Astrocyte of the hippocampus (primary cell): ENCODE measurements at places on chromosomes 4 and X.

DNA sequence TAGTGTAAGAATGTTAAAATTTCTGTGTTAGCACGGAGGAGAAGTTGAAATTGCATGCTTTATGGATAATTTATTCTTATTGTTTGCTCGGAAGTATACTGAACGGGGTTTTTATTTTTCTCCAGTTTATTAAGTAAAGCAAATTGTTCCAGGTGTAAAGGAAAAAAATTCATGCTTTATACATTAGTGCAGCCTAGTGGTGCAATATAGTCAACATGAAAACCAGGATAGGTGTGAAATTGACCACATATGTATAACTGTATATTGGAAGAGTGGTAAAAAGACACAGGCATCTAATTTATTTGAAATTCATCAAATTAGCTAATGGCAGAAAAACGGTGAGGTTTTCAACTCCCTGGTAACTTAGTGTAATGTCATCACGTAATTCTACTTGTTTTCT is 959 bp downstream of the BRS3 start:
- DNase-seq, result no peak

- peak; percentile 15 for DNase-seq
Measured at GRCh38 chrX:87299563-87300160, 217.9 kb upstream of the KLHL4 start.

GRCh38 chr4:3492741-3493719 is 29.9 kb downstream of the DOK7 start:
- DNase-seq, result no peak

DNA sequence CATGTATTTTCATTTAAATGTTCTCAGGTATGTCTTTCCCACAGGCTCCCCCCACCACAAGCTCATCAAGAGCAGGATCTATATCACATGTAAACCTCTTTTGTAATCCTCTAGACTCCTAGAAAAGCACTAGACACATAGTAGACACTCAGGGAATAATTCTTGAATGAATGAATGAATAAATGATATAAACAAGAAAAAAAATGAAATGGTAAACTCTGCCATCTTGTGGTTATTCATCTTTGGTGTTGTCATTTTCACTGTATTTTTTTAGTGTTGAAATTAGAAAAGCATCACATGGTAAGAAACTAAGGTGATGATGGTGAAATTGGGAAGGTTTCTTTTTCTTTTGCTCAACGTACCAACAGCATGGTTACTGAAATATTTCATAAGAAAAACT is 34.2 kb upstream of the C1GALT1C1 start:
- DNase-seq, result no peak

- DNase-seq, result no peak
Measured at GRCh38 chrX:7084841-7085240, 62.7 kb upstream of the STS start.

DNA sequence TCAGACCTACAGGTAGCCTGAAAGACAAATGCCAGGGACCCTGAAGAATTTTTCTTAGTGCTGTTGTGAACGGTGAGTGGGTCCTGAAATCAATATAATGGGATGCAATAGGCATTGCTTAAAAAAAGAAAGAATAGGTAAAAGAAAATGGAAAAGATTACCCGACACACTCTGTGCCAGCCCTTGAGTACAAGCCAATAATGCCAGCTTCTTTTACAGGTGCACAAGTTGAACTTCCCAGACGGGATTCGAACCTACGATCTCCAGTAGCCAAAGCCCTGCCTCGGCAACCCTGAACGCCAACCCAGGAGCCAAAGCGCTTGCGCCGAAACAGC is 24.7 kb upstream of the GLOD5 start:
- DNase-seq, result no peak

DNA sequence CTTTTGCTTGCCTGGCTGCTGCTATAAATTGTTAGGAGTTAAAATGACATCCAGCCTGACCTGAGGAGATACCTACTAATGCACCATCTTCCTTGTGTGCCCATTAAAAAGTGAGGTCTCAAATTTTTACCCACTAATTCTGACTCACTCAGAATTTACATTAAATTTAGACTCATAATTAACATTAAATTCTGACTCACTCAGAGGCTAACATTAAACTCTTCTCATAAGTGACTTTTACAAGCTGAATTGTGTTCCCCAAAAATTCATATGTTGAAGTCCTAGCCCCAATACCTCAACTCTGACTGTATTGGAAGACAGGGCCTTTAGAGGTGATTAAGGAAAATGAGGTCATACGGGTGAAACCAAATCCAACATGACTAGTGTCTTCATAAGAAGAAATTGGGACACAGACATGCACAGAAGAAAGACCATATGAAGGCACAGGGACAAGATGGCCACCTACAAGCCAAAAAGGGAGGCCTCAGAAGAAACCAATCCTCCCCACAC is 11.8 kb downstream of the CASP6 start:
- DNase-seq, result no peak

DNA sequence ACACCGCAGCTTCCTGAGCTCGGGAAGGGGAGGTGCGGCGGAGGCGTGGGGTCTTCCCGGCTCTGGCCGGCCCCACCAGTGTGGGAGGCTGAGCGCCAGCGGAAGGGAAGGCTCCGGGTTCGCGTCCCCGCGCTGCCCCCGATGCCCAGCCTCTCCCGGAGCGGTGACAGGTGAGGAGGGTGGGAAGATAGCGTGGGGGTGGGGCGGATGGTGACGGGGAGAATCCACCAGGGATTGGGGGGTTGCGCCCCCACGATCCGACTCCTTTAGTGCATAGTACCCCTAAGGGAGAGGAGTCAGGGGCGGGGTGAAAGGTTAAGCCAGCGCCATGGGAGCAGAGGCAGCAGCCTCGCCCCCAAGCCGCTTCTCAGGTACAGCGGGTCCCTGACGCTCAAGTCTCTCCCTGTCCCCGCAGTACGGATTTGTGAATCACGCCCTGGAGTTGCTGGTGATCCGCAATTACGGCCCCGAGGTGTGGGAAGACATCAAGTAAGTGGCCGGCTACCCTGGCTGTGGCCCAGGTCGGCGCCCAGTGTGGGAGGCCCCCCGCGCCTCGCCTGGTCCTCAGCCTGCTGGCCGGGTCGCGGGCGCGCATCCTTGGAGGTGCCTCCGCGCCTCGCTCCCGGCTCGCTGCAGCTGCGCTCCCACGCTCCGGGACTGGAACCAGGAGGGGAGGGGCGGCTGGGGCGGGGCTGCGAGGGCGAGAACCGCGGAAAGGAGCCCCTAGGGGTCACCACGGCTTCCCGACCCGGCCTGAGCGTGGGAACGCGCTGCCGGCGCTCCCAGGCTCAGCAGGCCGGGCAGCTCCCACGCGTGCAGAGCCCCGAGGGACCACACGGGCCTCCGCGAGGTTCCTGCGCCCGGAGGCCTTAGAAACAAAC is 791 bp downstream of the GUCY1B1 start:
- DNase-seq, result peak; percentile 57

GRCh38 chr4:155609455-155610059 is 57.1 kb upstream of the GUCY1A1 start:
- no peak for DNase-seq

DNA sequence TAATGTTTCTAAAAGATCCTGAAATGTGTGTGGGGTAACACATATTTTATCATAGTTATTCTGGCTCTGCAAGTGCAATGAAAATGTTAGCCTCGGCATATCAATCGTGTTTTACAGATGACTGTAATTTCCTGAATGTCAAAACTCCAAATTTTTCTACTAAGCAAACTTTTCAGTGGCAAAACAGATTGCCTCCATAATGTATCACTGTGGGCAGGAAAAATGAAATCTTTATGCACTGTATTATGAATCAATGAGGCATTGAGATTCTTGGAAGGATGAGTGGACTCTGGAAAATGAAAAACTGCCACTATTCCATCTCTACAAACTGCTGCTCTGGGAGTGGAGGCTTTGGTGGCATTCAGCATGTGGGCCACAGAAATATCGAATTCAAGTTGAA is 160.1 kb upstream of the MBNL3 start:
- no peak for DNase-seq

DNA sequence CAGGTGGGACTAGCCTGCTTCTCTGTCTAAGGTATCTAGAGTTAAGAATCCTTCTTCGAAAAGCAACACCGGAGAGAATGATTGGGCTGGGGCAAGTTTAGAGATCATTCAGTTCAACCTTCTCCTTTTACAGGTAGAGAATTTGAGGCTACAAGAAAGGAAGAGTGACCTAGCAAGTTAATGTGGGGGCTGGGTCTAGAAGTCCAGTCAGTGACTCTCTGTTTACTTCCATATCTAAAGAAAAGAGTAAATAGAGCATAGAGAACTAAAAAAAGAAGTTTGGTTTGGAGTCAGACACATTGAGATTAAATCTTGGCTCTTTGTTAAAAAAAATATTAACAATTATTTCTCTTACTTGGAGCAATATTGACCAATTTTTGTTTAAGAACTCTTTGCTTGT is 64.1 kb upstream of the NPNT start:
- no peak for DNase-seq

- no peak for DNase-seq
Measured at GRCh38 chrX:105018865-105019264, 201.6 kb downstream of the TEX13A start.

- peak; percentile 69 for DNase-seq
Measured at GRCh38 chr4:150152766-150153165, 74.5 kb downstream of the DCLK2 start.

DNA sequence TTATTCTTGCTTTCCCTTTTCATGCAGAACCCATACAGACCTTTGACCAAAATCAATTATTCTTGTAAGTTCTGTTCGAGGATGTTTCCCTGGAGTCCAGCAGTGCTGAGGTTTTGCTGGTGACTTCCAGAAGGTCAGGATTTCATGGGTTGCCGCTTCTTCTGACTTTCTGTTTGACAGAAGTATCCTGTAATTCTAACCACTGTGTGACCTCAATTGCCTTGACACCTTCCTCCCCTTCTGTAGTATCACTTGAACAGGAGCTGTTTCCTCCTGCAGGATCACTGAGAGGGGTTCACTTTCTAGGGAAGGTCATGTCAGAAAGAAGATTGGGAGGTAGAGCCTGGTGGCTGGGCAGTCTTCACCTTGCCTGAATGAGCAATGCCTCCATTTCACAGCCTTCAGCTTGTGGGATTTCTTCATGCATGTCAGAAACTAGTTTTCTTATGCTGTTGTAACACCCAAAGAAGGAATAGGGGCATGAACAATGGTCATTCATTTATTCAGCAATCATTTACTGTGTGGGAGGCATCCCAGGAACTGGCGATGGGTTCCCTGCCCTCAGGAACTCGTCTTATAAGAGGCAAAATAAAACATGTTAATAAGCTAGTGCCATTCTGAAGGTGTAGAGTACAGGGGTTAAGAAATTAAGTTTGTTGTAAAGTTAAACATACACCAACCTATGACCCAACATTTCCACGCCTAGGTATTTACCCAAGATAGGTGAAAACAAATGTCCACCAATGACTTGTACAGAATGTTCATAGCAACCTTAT is 205.9 kb downstream of the SOWAHB start:
- DNase-seq, result no peak

GRCh38 chr4:80963051-80963450 is 67.5 kb upstream of the BMP3 start:
- DNase-seq, result peak; percentile 16

DNA sequence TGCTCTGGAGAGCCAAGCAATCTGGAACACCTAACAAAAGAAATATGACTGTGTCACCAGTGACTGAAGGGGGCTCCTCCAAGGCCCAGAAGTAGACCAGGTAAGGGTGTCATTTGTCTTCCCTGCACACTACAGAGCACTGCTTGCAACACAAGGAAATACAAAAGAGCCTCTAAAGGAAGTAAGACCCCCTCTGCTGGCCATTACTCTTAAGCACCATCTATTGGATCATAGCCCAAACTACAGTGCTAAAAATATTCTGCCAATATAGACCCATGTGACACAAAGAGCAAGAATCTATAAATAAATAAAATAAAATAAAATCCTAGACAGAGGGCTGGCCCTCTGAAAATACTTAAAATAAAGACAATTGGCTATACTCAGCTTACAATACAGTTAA is 528.7 kb downstream of the TMA16 start:
- no peak for DNase-seq

GRCh38 chr4:100379583-100380105 is 138.2 kb downstream of the EMCN start:
- DNase-seq, result no peak

DNA sequence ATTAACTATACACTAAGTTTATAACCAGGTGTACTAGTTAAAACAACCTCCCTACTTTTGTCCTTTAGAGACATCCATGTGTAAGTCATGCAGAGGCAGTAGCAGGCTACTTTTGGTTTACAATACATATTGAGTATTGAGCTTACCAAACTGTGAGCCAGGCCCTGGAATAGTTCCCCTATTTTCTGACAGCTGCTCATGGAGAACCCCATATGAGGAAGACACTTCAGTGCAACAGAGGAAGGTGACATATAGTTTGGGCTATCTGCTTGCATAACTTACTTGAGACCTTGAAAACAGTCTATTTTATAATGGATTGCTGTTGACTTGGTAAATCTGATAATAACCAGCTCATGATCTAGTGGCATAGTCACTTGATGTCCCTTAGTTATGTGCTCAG is 190.5 kb downstream of the SH3BGRL start:
- DNase-seq, result no peak

DNA sequence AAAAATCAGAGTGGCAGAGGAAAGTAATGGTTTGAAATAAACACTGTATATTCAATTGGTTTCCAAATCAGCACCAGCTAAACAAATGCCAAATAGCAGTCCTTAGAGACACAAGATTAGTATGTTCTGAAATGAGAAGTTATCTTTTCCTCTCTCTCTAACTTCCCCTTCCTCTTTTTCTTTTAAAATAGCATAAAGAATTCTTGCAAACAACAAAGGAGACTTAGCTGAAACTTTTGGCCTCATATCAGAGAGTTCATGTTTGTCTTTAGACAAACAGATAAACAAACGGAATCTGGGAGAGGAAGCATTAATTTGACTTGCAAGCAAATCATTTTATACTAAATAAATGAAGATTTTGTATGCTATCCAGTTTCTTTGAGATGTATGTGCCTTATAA is 399.0 kb downstream of the GBA3 start:
- DNase-seq, result no peak

GRCh38 chrX:3712870-3713224 is 602 bp downstream of the PRKX start:
- no peak for DNase-seq
